ENCODE measurements at places on chromosomes 4 and X.

DNA sequence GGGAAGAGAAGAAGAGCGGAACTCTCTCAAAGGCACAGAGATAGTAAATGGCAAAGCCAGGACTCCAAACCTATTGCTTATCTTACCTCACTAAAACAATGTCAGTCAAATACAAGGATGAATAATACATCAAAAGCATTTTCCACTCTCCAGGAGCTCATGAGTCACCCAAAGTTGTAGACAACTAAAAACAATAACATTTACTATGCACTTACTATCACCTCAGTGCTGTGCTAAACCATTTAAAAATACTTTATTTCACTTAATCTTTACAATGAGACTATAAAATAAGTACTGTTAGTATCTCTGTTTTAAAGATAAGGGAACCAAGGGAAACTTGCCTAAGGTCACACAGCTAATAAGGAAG lies 163.2 kb upstream of the SPANXC start:
- no peaks in the 10 kb centered on the region for H3K4me1 ChIP-seq
- H3K4me3 ChIP-seq, result no peak overlapping the region
- H3K36me3 ChIP-seq, result no peaks in the 10 kb centered on the region
- no peak overlapping the region for H3K27ac ChIP-seq

- H3K27ac ChIP-seq, result no peak overlapping the region
- H3K4me1 ChIP-seq, result no peaks in the 10 kb centered on the region
- H3K27me3 ChIP-seq, result no peaks in the 10 kb centered on the region
- DNase-seq, result no peak
- H3K36me3 ChIP-seq, result no peaks in the 10 kb centered on the region
These were observed 394.6 kb downstream of the TECRL start for GRCh38 chr4:64014647-64015046.

DNA sequence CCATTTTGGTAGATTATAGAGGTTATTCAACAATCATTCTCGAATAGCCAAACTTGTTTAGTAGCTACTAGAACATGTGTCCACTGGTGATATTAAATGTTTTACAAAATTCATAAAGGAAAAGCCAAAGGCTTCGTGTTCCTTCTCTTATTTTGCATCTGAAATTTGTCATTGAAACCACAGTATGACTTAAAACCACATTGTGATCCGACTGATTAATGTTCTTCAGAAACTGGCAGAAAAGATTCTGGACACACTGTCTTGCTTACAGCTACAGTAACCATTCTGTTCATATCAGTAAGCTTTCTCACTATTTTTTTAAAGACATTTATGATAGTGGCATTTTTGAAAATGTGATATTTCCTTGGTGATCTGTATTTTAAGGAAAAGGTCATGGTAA lies 2.6 kb upstream of the SMARCA1 start:
- no peak for DNase-seq
- H3K4me3 ChIP-seq, result no peak overlapping the region
- H3K27me3 ChIP-seq, result peaks cover 8% of the 10 kb centered on the region
- H3K27ac ChIP-seq, result no peak overlapping the region

- H3K27me3 ChIP-seq, result no peaks in the 10 kb centered on the region
- DNase-seq, result no peak
- no peak overlapping the region for H3K4me3 ChIP-seq
These were observed 118.7 kb upstream of the ANXA3 start for GRCh38 chr4:78432896-78433295.

DNA sequence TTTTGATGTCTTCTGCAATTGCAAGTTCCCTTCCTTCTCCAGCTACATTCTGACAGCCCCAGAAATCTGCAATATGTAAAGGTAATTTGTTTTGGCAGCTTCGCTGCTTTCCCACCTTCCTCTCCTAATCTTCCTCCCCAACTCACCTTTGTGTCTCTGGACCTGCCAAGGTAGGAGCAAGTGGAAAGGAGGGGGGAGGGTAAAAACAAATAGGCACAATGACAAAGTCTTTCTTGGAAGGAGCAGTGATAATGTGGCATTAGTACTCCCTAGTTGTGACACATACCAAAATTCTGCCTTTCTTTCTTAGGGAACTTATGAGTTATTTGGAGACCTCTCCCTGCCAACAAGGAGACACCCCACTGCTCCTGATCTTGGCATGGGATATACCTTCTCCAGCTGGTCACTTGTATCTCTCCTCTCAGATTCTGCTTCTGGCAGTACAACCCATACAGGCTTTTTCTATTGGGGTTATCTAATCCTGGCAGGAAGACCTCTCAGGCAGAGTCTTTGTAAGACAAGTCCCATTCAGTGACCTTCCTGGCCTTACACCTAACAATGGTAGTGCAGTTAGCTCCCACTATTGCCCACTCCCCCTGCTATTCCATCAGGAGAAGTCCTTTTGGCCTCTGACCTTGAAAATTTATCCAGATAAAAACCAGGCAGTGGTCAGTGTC lies 24.2 kb downstream of the F8 start:
- no peak overlapping the region for H3K27ac ChIP-seq
- DNase-seq, result no peak
- peaks cover 10% of the 10 kb centered on the region for H3K27me3 ChIP-seq
- H3K4me1 ChIP-seq, result no peaks in the 10 kb centered on the region
- no peaks in the 10 kb centered on the region for H3K36me3 ChIP-seq

DNA sequence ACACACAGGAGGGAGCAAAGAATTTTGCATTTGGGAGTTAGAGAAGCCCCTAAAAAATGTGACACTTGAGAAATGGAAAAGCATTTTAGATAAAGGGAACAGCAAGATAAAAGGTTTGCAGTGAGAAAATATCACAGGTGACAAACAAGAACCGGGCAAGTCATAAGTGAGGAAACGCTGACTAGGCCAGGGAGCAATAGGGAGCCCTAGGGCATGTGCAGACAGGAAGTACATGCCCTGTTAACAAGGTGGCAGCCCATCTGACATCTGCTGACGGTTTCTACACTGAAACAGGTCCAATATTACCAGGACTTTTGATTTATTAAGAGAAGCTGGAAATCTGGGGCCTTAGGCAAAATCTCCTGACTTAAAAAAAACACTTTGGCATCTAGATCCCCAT lies 4.0 kb upstream of the IL13RA1 start:
- no peak overlapping the region for H3K4me3 ChIP-seq
- H3K27ac ChIP-seq, result no peak overlapping the region
- H3K27me3 ChIP-seq, result peaks cover 31% of the 10 kb centered on the region
- DNase-seq, result no peak
- no peaks in the 10 kb centered on the region for H3K36me3 ChIP-seq
- peaks cover 4% of the 10 kb centered on the region for H3K4me1 ChIP-seq

DNA sequence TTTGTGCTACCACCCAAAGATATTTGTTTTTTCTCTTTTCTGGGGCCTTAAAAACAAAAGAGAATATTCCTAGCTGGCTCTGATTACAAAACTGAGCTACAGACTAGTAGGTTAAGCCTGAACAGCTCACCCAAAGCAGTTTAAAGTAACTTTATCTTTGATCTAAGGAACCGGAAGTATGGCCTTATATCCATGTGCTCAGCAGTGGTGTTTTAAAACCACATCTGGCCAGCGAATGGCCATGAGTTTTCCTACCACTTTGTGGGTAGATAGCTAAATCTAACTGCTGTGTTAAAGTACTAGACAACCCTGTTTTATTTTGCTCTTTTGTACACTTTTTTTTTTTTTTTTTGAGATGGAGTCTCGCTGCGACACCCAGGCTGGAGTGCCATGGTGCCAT lies 24.6 kb downstream of the ADGRG4 start:
- H3K36me3 ChIP-seq, result no peaks in the 10 kb centered on the region
- H3K27me3 ChIP-seq, result no peaks in the 10 kb centered on the region
- DNase-seq, result no peak
- no peaks in the 10 kb centered on the region for H3K4me1 ChIP-seq
- H3K4me3 ChIP-seq, result no peak overlapping the region

GRCh38 chr4:151725087-151725486 lies 35.7 kb downstream of the GATB start:
- no peak overlapping the region for H3K27ac ChIP-seq
- H3K27me3 ChIP-seq, result no peaks in the 10 kb centered on the region
- peaks cover 3% of the 10 kb centered on the region for H3K36me3 ChIP-seq
- H3K4me1 ChIP-seq, result peaks cover 13% of the 10 kb centered on the region

- no peak for DNase-seq
- no peaks in the 10 kb centered on the region for H3K4me1 ChIP-seq
- no peaks in the 10 kb centered on the region for H3K27me3 ChIP-seq
- no peaks in the 10 kb centered on the region for H3K36me3 ChIP-seq
- H3K4me3 ChIP-seq, result no peak overlapping the region
These were observed 247.9 kb downstream of the CCSER1 start for GRCh38 chr4:90375081-90375480.

- no peak overlapping the region for H3K27ac ChIP-seq
- no peaks in the 10 kb centered on the region for H3K27me3 ChIP-seq
- DNase-seq, result no peak
- no peaks in the 10 kb centered on the region for H3K4me1 ChIP-seq
These were observed 427.2 kb downstream of the FAT4 start for GRCh38 chr4:125741825-125742452.

- no peaks in the 10 kb centered on the region for H3K36me3 ChIP-seq
- H3K4me1 ChIP-seq, result no peaks in the 10 kb centered on the region
- H3K27me3 ChIP-seq, result peaks cover 47% of the 10 kb centered on the region
- no peak for DNase-seq
- H3K27ac ChIP-seq, result no peak overlapping the region
- H3K4me3 ChIP-seq, result no peak overlapping the region
These were observed 23.7 kb downstream of the FHIP1A start for GRCh38 chr4:151432654-151433053.

DNA sequence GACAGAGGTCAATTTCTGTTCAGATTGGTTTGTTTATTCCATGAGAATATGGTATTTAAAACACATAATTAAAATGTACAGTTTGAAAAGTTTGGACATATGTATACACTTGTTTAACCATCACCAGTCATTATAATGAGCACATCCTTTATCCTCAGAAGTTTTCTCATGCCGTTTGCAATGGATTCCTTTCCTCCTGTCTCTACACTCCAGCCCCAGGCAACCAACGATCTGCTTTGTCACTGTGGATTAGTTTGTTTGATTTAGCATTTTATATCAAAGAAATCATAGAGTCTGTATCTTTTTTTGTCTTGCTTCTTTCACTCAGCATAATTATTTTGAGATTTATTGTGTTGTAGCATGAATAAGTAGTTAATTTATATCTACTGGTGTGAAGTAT lies 243.0 kb upstream of the TRAM1L1 start:
- H3K4me3 ChIP-seq, result no peak overlapping the region
- no peak overlapping the region for H3K27ac ChIP-seq
- H3K27me3 ChIP-seq, result no peaks in the 10 kb centered on the region

DNA sequence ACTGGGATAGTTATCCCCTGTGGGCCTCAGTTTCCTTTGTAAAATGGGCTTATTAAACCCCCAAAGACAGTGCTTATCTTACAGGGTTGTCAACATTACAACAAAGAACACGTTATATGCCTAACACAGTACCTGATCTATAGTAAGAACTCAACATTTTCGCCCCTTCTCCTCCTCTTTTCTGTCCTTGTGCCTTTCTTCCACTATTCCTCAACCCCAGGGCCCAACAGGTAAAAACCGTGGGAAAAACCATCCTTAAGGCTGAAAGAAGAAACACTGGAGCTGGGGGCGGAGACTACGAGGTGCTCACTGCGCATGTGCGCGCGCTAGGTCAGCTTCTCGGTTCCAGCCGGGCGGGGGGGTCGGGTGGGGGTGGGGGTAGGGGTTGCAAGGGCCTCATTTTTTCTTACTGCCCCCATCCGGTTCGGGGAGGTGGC lies 426 bp upstream of the XIAP start:
- H3K36me3 ChIP-seq, result peaks cover 10% of the 10 kb centered on the region
- H3K4me1 ChIP-seq, result peaks cover 6% of the 10 kb centered on the region
- peak overlapping the region; percentile 81 for H3K4me3 ChIP-seq
- DNase-seq, result no peak
- H3K27ac ChIP-seq, result peak overlapping the region; percentile 91
- H3K27me3 ChIP-seq, result no peaks in the 10 kb centered on the region

DNA sequence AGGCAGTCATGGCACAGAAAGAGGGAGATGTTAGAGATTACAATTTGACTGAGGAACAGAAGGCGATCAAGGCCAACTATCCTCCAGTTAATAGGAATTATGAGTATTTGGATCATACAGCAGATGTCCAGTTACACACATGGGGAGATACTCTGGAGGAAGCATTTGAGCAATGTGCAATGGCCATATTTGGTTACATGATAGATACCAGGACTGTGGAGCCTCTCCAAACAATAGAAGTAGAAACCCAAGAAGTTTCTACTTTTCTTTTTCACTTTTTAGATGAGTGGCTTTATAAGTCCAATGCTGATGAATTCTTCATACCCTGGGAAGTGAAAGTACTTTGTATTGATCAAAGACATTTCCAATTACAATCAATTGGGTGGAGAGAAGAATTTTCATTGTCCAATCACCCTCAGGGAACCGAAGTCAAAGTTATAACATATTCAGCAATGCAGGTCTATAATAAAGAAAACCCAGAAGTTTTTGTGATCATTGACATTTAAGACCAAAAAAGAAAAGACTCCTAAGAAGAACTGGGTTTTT lies 139.1 kb downstream of the MAB21L2 start:
- H3K4me1 ChIP-seq, result peaks cover 18% of the 10 kb centered on the region
- DNase-seq, result no peak
- H3K4me3 ChIP-seq, result no peak overlapping the region
- peaks cover 9% of the 10 kb centered on the region for H3K36me3 ChIP-seq
- no peak overlapping the region for H3K27ac ChIP-seq
- no peaks in the 10 kb centered on the region for H3K27me3 ChIP-seq

Measured in central memory CD8-positive, alpha-beta T cell (primary cell).